T-helper 9 cell (primary cell): ENCODE measurements at places on chromosomes 7 and 10.

GRCh38 chr10:117892681-117893220 lies 154.0 kb downstream of the RAB11FIP2 start:
- DNase-seq, result no peak

GRCh38 chr10:123507298-123507697 lies 158.9 kb upstream of the GPR26 start:
- DNase-seq, result no peak

- no peak for DNase-seq
Observed at GRCh38 chr7:32500922-32501341, 5.6 kb downstream of the AVL9 start.

DNA sequence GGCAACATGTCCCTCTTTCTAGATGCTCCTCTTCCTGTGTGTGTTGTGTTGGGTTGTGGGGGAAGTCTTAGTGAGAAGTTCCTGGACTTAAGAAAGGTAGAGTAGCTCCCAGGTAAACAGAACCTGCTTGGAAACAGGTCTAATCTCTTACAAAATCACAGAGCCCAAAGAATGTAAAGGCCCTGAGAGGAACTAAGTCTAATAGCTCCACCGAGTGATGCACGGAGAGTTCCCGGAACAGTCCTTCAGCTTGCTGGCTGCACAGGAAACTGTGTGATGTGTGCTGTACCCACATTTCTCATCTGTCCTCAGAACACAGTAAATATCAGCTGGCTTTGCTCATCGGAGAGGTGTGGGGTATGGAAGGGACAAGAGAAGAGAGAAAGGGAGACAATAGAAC lies 182.6 kb upstream of the LYZL1 start:
- DNase-seq, result no peak

GRCh38 chr7:155811560-155811894 lies 736 bp downstream of the SHH start:
- DNase-seq, result no peak

- DNase-seq, result no peak
Observed at GRCh38 chr10:102705531-102705930, 8.7 kb downstream of the ARL3 start.

DNA sequence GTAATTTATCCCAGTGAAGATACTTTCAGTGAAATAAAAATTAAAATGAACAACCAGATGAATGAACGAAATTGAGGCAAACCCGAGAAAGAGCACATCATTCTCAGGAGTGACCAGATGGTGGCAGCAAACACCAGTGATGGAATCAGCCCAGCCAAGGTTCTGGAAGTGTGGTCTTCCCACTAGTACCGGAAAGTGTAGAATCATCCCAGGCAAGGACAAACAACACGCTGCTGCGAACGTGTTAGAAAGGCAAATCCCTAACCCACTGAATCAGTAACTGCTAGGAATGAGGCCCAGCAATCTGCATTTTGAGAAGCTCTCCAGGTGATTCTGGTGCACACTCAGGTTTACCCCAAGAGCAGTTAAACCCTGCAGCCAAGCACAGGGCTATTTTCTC lies 15.5 kb upstream of the SLC18A3 start:
- DNase-seq, result no peak

DNA sequence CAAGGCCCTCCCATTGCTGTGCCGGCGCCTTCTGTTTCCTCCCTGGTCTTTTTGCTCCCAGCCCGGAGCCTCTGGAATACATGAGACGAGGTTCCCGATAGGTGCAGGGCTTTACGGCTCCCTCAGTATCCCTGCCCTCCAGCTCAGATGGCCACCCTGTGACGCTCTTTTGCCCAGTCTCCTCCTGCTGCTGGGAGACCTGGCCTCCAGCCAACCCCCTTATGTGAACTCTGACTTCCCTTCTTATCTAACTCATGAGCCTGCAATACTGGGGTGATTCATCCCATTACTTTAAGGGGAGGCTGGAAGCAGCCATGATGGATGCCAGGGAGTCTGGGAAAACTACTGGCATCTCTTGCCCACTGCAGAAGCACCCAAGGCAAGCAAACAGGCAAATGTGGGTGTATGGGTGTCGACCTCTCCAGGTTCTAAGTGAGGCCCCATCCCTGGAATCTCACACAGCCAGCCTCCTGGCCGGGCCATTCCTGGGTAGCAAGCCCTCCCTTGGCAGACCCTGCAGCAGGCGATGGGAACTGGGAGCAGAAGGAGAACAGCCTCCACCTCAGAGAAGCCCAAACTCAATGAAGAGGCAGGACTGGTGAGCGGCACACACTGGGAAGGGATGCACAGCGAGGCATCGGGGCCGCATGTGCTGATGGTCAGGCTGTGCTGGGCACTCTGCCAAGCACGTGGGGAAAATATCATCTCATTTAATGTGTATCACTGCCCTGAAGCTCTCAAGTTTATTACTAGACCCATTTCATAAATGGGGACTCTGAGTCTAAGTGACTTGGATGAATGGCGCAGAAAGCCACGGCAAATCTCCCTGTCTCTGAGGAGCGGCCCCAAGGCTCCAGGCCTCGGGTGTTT lies 97.5 kb downstream of the FAM53B start:
- no peak for DNase-seq

- DNase-seq, result no peak
Observed at GRCh38 chr7:15094989-15095388, 192.4 kb upstream of the DGKB start.

DNA sequence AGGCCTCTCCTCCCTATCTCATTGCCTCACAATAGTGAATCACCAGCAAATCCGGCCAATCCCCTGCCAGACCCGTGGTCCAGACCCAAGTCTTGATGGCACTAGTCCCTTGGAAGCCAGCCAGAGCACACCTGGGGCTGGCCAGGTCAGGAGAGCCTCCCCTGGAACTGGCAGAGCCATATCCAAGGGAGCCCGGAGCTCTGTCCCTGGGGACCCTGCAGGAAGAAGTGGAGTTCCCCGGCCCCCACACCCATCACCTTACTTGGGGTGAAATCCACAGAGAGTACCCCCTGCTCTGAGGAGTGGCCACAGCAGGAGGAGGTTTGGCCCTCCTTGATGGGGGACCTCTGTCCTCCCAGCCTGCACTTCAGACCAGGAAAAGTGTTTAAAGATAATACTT lies 122.5 kb downstream of the HECW1 start:
- no peak for DNase-seq

DNA sequence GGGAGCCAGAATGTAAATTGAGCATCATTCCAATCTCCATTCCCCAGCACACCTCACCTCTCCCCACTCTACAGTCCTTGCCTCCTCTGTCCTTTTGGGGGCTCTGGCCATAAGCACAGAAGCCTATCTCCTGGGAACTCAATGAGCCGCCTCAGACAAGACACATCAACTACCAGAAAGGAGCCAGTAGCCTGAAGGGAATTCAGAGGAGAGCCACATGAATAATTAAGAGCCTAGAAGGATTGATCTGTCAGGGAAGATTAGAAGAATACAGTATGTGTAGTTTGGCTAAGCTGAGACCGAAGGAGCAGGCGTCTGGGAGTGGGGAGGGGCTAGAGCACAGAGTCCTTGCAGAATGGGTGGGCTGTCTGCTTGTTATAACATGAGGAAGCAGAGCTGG lies 31.2 kb downstream of the FRMD4A start:
- DNase-seq, result no peak

GRCh38 chr7:139654276-139655181 lies 123.3 kb downstream of the HIPK2 start:
- no peak for DNase-seq

DNA sequence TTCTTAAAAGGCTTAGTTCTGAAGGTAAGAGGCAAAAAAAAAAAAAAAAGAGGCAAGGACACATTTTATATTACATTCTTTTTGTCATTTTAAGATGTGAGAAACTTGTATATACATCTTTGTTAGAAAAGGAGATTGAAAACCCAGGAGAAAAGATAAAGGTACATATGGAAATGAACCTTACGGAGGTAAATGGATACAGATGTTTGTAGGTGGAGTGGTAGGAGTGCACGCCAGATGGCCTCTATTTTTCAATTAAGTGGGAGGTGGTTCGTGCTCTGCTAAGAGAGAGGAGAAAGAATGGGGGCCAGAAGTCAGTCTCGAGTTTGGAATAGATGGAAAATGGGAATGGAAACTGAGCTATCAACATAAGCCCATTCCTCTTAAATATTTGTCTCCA lies 622.5 kb upstream of the GHITM start:
- no peak for DNase-seq

DNA sequence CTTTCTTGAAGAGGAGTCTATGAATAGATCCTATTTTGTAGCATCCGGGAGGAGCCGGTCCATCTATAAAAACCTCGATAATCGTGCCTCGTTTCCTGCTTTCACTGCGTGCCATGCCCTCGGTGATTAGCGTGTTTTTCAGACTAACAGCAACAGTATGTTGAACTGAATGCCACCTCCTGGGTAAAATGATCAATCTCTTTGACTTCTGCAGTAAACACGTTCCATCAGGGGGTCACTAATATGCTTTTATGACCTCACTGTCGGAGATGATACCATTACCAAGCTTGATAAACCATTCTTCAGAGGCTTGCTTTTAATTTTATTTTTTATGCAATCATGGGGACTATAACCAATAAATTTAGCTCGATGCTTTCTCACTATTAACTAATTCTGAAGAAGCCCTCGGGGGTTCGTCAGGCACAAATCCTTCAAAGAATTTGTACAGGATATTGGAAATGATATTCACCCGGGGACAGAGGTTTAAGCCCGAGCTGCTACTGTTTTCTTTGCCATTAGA lies 228.3 kb downstream of the ADARB2 start:
- no peak for DNase-seq

GRCh38 chr10:31819391-31819820 lies 109.2 kb downstream of the ARHGAP12 start:
- no peak for DNase-seq

GRCh38 chr10:95392681-95393164 lies 101.9 kb upstream of the PDLIM1 start:
- DNase-seq, result no peak

GRCh38 chr10:87927091-87927490 lies 63.7 kb downstream of the PTEN start:
- DNase-seq, result no peak

GRCh38 chr7:150553163-150553562 lies 14.0 kb upstream of the GIMAP4 start:
- no peak for DNase-seq

- DNase-seq, result no peak
Observed at GRCh38 chr10:74548676-74549075, 277.7 kb upstream of the KAT6B start.

- no peak for DNase-seq
Observed at GRCh38 chr7:88229302-88229995, 9.6 kb upstream of the SRI start.

GRCh38 chr7:157877298-157878090 lies 540.7 kb downstream of the DNAJB6 start:
- no peak for DNase-seq

- DNase-seq, result no peak
Observed at GRCh38 chr7:93890464-93891068, at the start of gene TFPI2. Gene TFPI2 (minus strand): TSS chr7:93890753. CDS start chr7:93890678, 75 bp downstream.

GRCh38 chr10:96415891-96416554 lies 57.2 kb upstream of the OPALIN start:
- DNase-seq, result no peak

- no peak for DNase-seq
Observed at GRCh38 chr10:119498889-119499676, 43.4 kb downstream of the RGS10 start.
